Psoas muscle (tissue), 8 donors: ENCODE measurements at places on chromosomes 4 and X. TPM values are rescaled to one million over a fixed set of nuclear protein-coding genes. Genes with fewer than 3 reads are reported as not detected.

The TRAM1L1 gene
- 0.20 TPM for polyA plus RNA-seq

The EDA2R gene
- polyA plus RNA-seq, result 0.03 TPM

The PDLIM3 gene
- polyA plus RNA-seq, result 1,460 TPM

The DTHD1 gene
- 0.01 TPM for polyA plus RNA-seq

The DUX4 gene
- not detected for polyA plus RNA-seq

The RADX gene
- polyA plus RNA-seq, result 0.95 TPM

The GABRB1 gene
- not detected for polyA plus RNA-seq

The PABPC1L2B gene
- polyA plus RNA-seq, result not detected

The MTTP gene
- polyA plus RNA-seq, result 0.28 TPM

The COL4A5 gene
- polyA plus RNA-seq, result 2.0 TPM

The CCKAR gene
- not detected for polyA plus RNA-seq

The RAP1GDS1 gene
- 12.4 TPM for polyA plus RNA-seq

The EMCN gene
- polyA plus RNA-seq, result 10.8 TPM

The ALAS2 gene
- not detected for polyA plus RNA-seq

The F8A2 gene
- not detected for polyA plus RNA-seq

The GNRHR gene
- not detected for polyA plus RNA-seq

The RBM41 gene
- polyA plus RNA-seq, result 2.2 TPM
